HCT116 (cell line): ENCODE measurements at places on chromosomes 6 and 20.
A peak's percentile ranks its signal among the peaks of the same experiment; 100 is the strongest.

GRCh38 chr6:1774226-1774915 lies 164.7 kb downstream of the FOXC1 start:
- H3K4me1 ChIP-seq: peaks cover 4% of the 10 kb centered on the region; the same call in 1 of the 2 replicates
- no peaks in the 10 kb centered on the region for H3K36me3 ChIP-seq
- no peak overlapping the region for H3K4me3 ChIP-seq

DNA sequence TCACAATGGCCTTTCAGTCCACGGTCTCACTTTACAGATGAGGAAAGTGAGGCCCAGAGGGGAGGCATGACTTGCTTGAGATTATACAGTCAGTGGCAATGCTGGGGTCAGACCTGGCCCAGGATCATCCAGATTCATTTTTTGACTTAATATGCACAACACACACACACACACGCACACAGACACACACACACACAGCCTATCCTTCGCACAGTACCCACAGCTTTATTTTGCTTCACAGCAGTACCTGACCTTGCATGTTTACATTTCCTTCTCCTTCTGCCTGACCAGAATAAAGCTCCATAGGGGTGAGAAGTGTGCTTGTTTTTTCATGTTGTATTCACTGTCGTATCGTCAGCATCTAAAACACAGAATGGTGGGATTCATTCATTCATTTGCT lies 79.8 kb downstream of the VEGFA start:
- H3K4me3 ChIP-seq: no peak overlapping the region
- H3K27me3 ChIP-seq: no peaks in the 10 kb centered on the region
- no peak overlapping the region for H3K27ac ChIP-seq

DNA sequence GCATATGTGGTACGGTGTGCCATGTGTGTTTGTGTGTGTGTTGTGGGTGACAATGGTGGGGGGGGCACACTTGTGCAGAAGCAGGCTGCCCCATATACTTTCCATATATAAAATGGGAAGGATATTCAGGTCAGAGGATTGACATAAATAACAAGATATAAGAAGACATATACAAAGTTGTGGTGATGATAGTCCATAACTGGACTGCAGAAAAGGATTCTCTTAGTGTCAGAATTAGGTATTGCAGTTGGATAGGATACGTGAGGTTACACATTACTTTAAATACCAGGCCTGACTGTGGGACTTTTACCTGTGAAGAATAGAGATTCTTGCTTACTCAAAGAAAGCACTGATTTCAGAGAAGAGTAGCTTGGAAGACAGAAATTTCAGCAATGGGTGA lies 1260.3 kb downstream of the EPHA7 start:
- no peak overlapping the region for H3K4me3 ChIP-seq
- no peak for DNase-seq
- no peaks in the 10 kb centered on the region for H3K27me3 ChIP-seq
- no peak overlapping the region for H3K27ac ChIP-seq
- H3K36me3 ChIP-seq: no peaks in the 10 kb centered on the region

- H3K4me3 ChIP-seq: no peak overlapping the region
- H3K27ac ChIP-seq: no peak overlapping the region
- no peaks in the 10 kb centered on the region for H3K27me3 ChIP-seq
- no peaks in the 10 kb centered on the region for H3K4me1 ChIP-seq
- no peaks in the 10 kb centered on the region for H3K36me3 ChIP-seq
- no peak for DNase-seq
Observed at GRCh38 chr6:11374036-11375010, 141.9 kb upstream of the NEDD9 start.

DNA sequence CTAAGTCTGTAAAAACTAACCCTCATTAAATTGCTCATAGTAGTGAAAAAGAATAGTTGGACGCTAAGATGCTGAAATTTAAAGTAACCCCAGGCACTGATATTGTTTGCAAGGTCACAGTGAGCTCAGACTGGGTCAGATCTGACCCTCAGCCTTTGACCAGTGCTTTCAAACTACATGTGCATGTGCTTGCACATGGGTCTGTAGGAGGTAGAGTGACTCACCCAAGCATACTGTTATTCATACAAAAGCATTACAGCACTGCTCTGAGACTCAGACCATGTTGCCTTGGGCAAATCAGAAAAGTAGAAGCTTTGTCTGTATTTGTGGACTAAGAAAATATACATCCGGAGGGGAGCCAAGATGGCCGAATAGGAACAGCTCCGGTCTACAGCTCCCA lies 326.4 kb upstream of the MARCKS start:
- no peaks in the 10 kb centered on the region for H3K4me1 ChIP-seq
- no peaks in the 10 kb centered on the region for H3K36me3 ChIP-seq
- H3K4me3 ChIP-seq: no peak overlapping the region

- H3K27ac ChIP-seq: no peak overlapping the region
- H3K4me3 ChIP-seq: no peak overlapping the region
- H3K36me3 ChIP-seq: peaks cover 2% of the 10 kb centered on the region; the same call in 1 of the 2 replicates
- DNase-seq: no peak
- H3K27me3 ChIP-seq: no peaks in the 10 kb centered on the region
- no peaks in the 10 kb centered on the region for H3K4me1 ChIP-seq
Observed at GRCh38 chr20:37759052-37759553, 65.3 kb downstream of the CTNNBL1 start.

DNA sequence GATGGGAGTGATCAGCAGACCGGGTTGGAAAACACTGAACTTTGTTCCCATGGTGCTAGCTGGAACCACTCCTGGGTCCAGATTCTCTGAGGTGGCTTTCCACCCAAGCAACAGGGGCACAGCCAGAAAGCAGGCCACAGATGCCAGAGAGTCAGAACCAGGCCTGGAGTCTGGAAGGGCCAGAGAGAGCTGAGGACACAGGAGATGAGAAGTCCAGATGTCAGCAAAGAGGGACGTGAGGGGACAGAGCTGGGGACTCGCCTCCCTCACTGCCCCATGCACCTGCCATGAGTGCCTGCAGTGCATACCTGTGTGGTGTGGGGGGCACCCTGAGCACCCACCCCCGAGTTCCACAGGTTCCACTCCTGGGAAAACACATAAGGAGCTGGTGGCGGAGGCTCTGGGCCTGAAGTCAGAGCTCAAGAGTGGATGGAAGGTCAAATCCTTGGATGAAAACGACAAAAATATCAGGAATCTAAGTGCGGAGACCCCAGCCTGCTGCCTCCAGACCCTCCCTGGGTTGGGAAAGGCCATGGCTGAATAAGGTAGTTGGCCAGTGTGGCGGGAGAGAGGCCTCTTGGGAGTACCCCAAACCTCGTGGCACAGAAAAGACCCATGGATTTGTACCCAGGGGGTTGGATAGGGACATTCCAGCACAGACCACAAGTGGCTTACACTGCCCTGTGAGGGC lies 224.2 kb downstream of the SYNDIG1 start:
- H3K27ac ChIP-seq: no peak overlapping the region
- peaks cover 31% of the 10 kb centered on the region for H3K27me3 ChIP-seq
- no peak overlapping the region for H3K4me3 ChIP-seq
- H3K36me3 ChIP-seq: no peaks in the 10 kb centered on the region

DNA sequence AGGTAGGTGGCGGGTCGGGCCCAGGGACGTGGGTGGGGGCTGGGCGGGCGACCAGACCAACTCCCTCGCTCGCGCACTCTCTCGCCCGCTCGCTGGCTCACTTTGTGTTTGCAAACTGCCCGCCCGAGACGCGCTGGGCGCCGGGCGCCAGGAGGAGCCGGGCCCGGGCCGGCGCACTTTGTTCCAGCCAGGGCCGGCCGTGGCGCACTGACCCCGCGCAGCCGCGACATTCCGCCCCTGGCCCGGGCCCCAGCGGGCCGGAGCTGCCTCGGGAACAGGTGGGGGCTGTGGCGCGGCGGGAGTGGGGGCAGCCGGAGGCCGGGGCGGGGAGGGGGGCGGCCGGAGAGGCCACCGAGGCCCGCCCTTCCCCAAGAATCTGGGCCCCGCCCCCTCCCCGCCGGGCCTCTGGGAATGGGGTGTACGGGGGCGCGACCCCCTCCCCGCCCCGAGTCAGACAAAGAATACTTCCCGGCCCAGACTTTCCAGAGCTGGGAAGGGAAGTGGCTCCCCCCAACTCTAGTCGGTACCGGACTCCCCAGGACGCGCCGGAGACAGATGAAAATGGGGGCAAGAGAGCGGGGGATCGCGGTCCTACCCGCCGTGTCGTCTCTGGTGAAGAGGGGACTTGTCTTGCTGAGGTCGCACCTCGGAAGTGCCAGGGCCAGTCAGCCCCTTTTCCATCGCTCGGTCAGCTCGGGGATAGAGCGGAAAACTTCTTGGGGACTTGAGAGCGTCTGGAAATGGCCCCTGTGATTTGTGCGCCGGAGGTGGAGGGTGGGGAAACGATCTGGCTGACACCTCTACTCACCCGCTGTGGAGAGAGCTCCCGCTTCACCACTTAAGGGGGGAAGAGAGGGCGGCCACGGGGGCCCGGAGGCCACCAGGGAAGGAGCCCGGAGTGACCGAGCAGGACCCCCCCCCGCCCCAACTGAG lies 951 bp downstream of the FOXP4 start:
- H3K4me1 ChIP-seq: peaks cover 17% of the 10 kb centered on the region
- H3K27me3 ChIP-seq: no peaks in the 10 kb centered on the region
- H3K4me3 ChIP-seq: peak overlapping the region; percentile 81
- H3K36me3 ChIP-seq: peaks cover 5% of the 10 kb centered on the region; the same call in 1 of the 2 replicates

DNA sequence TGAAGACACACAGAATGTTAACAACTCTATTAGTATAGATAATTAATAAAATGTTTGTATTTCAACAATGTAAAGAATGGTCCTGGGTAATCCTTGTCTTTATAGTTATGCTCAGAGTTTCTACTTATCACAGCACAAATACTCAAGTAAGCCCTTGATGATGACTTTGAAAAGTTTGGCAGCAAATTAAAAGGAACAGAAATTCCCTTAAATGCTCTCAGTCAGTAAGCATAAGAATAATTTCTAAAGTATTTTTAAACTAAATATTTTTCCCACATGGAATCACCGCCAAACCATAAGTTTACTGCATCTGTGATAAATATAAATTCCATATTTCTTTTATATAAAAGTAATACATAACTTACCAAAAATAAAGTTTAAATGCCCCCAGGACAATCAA lies 96.1 kb downstream of the COL12A1 start:
- no peak for DNase-seq
- no peaks in the 10 kb centered on the region for H3K36me3 ChIP-seq
- no peaks in the 10 kb centered on the region for H3K4me1 ChIP-seq
- H3K4me3 ChIP-seq: no peak overlapping the region
- no peak overlapping the region for H3K27ac ChIP-seq

GRCh38 chr6:34491091-34491430 lies 25.2 kb downstream of the PACSIN1 start:
- H3K4me3 ChIP-seq: no peak overlapping the region
- H3K27ac ChIP-seq: no peak overlapping the region
- no peaks in the 10 kb centered on the region for H3K27me3 ChIP-seq
- H3K4me1 ChIP-seq: no peaks in the 10 kb centered on the region
- no peak for DNase-seq

- H3K4me3 ChIP-seq: no peak overlapping the region
- peaks cover 2% of the 10 kb centered on the region for H3K4me1 ChIP-seq
- H3K36me3 ChIP-seq: no peaks in the 10 kb centered on the region
- no peak overlapping the region for H3K27ac ChIP-seq
Observed at GRCh38 chr6:137818440-137818839, 48.6 kb upstream of the TNFAIP3 start.

DNA sequence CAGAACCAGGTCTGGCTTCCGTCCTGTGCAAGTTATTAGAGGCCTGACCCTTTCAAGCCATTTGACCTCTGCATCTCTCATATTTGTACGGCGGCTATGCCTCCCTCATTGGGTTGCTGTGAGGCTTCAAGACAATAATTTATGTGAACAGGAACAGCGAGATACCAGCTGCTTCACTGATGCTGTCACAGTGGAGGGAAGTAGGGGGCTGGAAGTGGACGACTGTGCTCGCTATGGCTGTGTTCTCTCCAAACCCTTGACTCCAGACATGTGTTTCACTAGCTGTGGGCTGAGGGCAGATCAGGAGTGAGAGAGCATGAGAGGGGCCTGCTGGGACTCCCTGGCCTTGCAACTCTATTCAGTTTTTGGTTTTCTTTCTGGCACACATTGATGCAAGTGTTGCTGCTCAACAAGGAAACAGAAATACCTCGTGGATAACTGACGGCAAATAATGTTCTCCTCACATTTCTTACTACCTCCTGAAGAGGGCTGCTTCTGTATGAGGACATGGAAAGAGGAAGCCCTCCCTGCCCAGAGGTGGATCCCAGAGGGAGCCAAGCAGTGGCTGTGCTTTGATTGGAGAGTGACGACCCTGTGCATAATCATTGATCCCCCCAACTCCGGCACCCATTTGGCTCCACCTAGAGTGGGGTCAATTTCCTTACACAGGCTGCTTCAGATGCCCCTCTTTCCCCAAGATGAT lies 34.7 kb upstream of the SCP2D1 start:
- no peak overlapping the region for H3K4me3 ChIP-seq
- no peaks in the 10 kb centered on the region for H3K36me3 ChIP-seq

- H3K4me1 ChIP-seq: no peaks in the 10 kb centered on the region
- no peak overlapping the region for H3K27ac ChIP-seq
- H3K4me3 ChIP-seq: no peak overlapping the region
Observed at GRCh38 chr6:126967296-126968005, 151.0 kb upstream of the RSPO3 start.

GRCh38 chr20:59221707-59222252 lies 58.2 kb downstream of the ZNF831 start:
- peaks cover 29% of the 10 kb centered on the region for H3K27me3 ChIP-seq
- H3K36me3 ChIP-seq: no peaks in the 10 kb centered on the region
- DNase-seq: no peak
- H3K4me1 ChIP-seq: no peaks in the 10 kb centered on the region
